ENCODE measurements at places on chromosomes 5 and 9.

GRCh38 chr9:77544546-77544945 lies 103.6 kb downstream of the GNA14 start:
- DNase-seq: no peak

- DNase-seq: no peak
Observed at GRCh38 chr9:79152306-79152705, 419.5 kb upstream of the TLE4 start.

DNA sequence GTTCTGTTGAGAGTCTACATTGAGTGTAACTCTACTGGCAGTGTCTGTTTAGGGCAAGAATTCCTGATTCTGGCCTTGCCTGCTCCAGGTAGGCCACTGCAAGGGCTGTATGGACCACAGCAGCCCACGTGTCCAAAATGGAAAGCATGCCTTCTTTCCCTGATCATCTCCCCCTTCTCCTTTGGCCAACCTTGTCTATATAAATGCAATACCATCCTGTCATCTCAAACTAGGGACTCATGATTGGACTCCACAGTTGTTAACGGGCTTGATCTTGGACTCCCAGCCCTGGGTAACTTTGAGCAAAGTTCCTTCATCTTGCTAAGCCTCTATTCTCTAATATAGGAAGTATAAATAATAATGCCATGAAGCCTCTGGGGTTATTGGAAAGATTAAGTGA lies 533.6 kb downstream of the BNC2 start:
- no peak for DNase-seq

DNA sequence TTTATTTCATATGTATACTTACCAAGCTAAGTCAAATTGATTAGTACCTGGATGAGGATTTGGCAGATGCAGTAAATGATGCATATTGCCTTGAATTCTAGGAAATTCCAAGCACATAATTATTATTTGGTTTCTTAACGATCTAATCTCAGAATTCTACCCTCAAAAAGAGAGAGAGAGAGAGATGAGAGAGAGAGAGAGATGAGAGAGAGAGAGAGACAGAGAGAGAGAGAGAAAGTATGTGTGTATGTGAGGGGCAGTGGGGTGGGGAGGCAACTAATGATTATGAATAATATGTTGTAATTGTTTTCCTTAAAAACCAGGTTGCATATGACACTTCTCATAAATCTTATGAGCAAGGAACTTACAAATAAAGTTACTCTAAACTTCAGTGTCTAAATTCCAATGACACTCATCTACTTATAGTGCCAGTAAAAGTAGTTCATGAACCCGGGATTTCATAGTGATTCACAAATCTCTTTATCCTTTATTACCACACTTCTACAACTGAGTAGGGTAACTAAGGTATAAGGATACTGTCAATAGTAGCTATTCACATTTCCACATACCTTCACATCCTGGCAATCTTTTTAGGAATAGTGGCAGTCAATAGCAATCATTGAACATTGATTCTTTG lies 60.5 kb upstream of the EDIL3 start:
- no peak for DNase-seq

DNA sequence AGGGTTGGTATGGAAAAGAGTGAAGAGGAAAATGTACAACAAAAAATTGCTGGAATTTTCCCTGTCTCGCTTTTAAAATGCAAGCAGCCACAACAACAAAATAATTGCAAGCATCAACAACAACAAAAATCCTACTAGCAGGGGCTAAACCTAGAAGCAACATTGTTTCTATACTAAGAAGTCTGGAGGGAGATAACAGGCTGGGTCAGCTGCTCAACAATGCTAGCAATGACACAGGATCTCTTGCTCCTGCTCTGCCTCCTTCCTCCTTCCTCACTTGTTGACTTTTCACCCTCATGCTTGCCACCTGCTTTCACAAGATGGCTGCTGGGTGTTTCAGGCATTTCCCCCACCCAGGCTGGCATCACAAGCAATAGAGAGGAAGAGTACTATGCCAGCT lies 7.6 kb upstream of the AOPEP start:
- DNase-seq: no peak

DNA sequence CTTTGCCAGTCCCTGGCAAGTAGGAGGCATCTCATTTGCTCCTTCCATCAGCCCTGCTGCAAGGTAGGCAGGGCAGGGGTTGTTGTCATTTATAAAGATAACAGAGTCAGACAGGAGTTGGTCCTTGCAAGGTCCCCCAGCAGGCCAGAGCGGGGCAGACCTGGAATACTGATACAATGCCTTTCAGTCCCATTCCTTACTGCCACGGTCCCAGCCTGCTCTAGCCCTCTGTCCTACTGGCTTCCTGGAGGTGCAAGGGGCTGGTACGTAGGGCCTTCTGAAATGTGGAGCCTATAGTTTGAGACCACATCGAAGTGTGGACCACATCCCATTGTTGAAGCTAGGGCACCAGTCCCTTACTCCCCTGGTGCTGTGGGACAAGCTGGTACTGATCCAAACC lies 42.8 kb upstream of the PITX1 start:
- no peak for DNase-seq

GRCh38 chr9:133792721-133793470 lies 54.7 kb upstream of the SARDH start:
- peak; percentile 18 for DNase-seq

- DNase-seq: no peak
Observed at GRCh38 chr5:135881819-135882218, 13.8 kb downstream of the IL9 start.

GRCh38 chr9:36676778-36677485 lies 104.2 kb downstream of the MELK start:
- no peak for DNase-seq

DNA sequence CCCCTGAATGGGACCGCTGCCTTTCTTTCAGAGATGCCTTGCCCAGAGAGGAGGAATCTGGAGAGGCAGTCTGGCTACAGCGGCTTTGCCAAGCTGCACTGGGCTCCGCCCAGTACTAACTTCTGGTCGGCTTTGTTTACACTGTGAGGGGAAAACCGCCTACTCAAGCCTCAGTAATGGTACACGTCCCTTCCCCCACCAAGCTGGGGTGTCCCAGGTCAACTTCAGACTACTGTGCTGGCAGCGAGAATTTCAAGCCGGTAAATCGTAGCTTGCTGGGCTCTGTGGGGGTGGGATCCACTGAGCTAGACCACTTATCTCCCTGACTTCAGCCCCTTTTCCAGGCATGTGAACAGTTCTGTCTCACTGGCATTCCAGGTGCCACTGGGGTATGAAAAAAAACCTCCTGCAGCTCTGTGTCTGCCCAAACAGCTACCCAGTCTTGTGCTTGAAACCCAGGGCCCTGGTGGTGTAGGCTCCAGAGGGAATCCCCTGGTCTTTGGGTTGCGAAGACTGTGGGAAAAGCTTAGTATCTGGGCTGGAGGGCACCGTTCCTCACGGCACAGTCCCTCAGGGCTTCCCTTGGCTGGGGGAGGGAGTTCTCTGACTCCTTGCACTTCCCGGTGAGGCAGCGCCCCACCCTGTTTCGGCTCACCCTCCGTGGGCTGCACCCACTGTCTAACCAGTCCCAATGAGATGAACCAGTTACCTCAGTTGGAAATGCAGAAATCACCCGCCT lies 171.2 kb downstream of the CWC27 start:
- DNase-seq: no peak

- DNase-seq: no peak
Observed at GRCh38 chr9:98989036-98990000, 45.6 kb downstream of the COL15A1 start.

DNA sequence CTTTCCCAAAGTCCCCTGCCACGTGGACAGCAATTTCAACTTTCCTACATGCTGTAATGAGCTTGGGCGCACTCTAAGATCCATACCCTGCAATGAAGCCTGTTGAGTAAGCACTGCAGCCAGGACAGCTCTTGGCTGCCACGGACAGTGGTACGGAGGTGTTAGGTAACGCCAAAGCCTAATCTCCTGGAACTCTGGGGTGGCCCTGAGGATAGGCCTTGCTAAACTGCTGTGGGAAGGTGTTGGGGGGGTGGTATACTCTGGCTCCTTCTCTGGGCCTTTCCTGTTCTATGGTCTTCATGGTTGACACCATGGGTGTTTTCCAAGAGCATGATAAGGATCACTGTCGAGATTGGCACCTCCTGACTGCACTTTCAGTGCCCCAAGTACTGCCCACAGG lies 66.4 kb upstream of the PITX1 start:
- no peak for DNase-seq
